ENCODE measurements at places on chromosomes 16 and 17.
A peak's percentile ranks its signal among the peaks of the same experiment; 100 is the strongest.

GRCh38 chr16:58859958-58860669, 126.0 kb upstream of the GOT2 start:
- no peak for DNase-seq

GRCh38 chr17:51820252-51820651, 338.3 kb downstream of the CA10 start:
- DNase-seq, result no peak

DNA sequence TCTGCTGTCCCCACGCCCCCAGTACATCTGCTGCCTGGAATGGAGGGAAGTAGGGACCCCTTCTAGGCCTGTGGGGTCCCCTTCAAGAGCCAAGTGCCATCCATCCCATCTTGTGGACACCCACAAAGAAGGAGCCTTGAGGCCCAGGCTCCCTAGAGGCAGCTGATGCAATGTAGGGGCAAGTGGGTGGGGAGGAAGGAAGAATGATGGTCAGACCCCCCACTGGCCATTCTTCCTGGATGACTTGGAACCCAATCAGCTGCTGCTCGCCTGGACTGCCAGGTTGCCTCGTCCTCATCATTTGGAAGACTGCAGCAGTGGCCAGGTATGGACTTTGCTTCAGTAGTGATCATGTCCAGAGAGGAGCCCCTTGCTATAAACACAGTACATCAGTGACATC, 48.9 kb downstream of the SMPD3 start:
- no peak for DNase-seq

DNA sequence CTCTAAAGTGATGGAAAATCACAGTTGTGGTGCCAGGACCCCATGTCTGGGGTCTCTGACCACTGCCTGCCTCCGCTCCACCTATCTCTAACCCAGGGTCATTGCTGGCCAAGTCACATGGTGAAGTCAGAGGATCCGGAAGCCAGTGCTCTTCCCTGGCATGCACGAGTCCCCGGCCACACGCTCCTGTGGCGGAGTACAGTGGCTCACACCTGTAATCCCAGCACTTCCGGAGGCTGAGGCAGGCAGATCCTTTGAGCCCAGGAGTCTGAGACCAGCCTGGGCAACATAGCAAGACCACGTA, 21.5 kb upstream of the RBFOX3 start:
- no peak for DNase-seq

DNA sequence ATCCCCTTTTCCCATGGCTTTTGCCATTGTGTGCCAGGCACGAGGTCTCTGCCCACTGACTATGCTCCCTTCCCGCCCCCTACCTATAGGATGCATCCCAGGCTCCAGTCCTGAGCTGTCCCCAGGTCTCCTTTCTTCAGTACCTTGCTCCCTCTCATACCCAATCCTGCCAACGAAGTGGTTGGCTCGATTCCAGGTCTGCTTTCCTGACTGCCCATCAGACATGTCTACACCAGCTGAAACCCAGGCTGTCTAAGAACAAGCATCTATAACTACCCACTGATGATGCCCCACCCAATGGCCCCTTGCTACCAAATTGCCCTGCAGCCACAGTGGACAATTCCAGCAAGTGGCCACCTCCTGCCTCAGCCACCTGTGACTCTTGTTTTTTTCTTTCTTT, 479.1 kb downstream of the SOX9 start:
- DNase-seq, result no peak

DNA sequence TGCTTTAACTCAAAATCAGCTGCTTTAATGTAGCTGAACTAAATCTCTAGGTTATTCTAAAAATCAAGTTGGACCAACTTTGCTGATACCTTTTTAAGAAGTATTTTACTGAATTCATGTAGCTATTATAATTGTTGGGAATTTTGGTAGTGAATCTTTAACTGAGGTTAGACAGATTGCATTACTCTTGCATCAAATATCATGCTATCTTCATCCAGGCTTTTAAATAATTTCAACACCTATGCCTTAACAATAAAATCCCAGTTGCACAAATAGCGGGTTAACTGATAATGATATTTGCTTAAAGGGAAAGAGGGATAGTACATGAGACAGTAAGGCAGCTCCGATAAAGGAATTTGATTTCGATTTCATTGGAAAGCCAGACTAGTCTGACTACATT, 241.3 kb upstream of the TBX2 start:
- DNase-seq, result peak; percentile 51

DNA sequence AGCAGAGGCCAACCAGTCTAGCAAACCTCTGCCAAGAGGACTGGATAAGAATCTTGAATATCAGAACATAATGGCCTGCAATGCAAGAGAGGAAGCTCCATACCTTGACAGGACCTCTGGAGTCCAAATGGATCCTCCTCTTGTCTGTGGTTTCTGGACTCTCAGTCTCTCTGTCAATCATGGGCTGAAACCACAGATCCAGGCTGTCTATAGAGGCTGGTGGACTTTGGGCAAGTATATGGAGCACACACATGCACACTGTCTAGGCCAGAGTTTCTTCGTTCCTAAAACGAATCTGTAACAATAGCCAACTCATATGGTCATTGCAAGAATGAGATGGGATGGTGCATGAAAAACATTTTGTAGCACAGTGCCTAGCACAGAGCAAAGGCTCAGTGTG, 37.7 kb downstream of the NLRC5 start:
- DNase-seq, result no peak

- no peak for DNase-seq
Observed at GRCh38 chr17:859824-860195, 77.7 kb downstream of the MRM3 start.

DNA sequence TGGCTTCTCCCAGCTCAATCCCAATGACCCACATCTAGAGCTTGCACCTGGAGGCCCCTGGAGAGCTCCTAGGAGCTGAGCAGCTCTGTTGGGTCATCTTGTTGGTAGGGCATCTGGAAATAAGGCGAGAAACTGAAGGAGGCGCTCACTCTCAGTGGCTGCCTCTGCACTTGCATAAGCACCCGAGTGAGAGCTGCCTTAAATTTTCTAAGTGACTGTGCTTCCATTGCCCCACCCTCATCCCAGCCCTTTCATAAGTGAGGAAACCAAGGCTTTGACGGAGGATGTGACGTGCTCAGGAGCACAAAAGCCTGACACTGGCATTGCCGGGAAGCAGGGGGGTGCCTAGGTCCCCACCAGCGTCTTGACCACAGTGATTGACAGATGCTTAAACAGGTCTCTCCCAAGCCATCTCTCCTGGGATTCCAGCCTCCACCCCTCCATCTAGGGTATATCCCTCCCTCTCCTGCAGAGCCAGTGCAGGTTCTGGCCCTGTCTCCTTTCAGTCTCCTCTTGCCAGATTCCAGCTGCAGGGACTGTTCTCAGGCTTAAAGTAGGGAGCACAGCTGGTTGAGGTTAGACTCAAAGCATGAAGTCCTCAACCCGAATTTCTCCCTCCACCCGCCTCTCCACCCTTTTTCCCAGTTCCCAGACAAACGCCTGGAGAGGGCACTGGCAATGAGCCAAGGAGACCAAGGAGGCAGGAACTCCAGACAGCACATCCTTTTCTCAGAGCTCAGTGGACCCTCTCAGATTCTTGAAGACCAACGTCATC, 113.7 kb downstream of the IRX5 start:
- DNase-seq, result no peak

DNA sequence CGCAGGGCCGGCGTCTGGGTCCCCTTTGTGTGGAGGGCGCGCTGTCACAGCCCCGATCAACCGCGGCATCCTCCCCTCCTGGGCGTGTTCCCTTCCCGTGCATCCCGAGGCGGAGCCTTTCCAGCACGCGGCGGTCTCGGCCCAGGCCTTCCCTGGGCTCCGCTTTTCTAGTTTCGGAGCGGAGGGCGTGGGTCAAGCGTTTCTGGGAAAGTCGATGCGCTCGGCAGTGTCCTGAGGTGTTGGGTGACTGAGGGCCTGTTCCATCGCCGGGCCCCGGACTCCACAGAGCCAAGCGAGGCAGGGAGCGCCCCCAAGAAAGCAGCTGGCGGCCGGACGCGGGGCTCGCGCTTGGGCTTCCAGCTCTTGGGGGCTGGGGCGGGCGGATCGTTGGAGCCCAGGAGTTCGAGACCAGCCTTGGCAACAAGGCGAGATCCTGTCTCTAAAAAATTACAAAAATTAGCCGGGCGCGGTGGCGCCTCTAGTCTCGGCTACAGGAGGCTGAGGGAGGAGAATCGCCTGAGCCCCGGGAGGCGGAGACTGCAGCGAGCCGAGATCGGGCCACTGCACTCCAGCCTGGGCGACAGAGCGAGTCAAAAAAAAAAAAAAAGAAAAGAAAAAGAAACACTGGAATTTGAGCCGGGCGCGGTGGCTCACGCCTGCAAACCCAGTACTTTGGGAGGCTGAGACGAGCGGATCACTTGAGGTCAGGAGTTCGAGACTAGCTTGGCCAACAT, 806 bp downstream of the IFT140 start:
- peak; percentile 69 for DNase-seq

GRCh38 chr17:34601416-34601815, 22.0 kb downstream of the TMEM132E start:
- DNase-seq, result no peak

DNA sequence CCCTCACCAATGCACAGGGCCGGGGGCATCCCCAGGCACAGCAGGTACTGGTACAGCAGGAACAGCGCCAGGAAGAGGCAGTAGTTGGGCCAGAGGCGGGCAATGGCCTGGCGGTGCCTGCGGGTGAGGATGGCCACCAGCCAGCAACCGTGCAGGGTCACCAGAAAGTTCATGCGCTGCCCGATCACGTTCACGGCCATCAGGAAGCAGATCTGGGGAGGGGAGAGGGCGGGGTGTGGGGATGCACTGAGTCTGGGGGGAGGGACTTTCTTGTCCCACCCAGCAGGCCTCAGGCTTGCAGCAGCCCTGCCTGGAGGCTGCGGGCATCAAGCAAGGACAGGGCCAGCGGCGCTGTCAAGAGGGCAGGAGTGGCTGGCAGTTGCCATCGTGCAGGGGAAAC, 25.4 kb downstream of the CTU2 start:
- no peak for DNase-seq

GRCh38 chr17:67582673-67583081, 135.1 kb upstream of the NOL11 start:
- peak; percentile 24 for DNase-seq

- DNase-seq, result no peak
Observed at GRCh38 chr16:86735727-86736126, 157.4 kb downstream of the FOXL1 start.

GRCh38 chr17:40915721-40916256, 21.7 kb downstream of the KRT23 start:
- peak; percentile 71 for DNase-seq

DNA sequence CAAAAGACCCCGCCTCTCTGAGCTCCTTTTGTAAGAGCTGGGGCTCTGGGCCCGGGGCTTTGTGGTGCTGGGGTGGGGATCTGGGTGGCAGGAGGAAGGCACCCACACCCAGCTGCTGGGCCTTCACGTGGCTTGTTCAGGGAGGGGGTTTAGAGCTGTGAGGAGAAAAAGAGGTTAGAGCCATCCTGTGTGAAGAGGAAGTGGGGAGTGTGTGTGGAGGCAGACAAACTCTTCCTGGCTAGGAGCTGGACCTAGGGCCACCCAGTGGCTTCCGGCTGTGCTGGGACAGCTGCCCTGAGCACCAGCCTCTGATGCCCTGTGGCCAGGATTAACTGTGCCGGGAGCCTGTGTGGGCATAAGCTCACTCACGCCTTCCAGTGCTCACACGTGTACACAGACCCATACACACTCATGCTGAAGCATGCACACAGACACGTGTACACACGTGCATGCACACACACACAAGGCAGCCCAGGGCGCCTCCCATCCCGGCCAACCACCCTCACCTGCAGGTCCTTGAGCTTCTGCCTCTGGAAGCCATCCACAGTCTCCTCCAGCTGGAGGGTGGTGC, 7.4 kb downstream of the CIBAR2 start:
- DNase-seq, result no peak

DNA sequence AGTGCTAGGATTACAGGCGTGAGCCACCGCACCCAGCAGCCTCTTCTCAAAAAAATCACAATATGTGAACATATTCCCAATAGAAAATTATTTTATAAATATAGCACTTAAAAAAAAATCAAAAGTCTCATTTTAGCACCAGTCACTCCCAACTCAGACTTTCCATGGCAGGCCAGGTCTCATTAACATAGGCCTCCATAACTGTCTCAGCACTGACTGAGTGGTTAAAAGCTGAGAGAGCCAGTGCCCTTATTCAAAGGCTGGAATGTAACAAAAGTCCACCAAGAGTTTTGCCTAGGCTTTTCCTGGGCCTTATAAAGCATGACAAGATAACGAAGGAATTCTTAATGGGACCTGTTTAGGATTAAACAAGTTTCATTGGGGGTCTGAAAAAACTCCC, 79.8 kb downstream of the EMP2 start:
- DNase-seq, result no peak

- peak; percentile 91 for DNase-seq
Observed at GRCh38 chr16:21156767-21157467, 1.6 kb upstream of the LDAF1 start.

DNA sequence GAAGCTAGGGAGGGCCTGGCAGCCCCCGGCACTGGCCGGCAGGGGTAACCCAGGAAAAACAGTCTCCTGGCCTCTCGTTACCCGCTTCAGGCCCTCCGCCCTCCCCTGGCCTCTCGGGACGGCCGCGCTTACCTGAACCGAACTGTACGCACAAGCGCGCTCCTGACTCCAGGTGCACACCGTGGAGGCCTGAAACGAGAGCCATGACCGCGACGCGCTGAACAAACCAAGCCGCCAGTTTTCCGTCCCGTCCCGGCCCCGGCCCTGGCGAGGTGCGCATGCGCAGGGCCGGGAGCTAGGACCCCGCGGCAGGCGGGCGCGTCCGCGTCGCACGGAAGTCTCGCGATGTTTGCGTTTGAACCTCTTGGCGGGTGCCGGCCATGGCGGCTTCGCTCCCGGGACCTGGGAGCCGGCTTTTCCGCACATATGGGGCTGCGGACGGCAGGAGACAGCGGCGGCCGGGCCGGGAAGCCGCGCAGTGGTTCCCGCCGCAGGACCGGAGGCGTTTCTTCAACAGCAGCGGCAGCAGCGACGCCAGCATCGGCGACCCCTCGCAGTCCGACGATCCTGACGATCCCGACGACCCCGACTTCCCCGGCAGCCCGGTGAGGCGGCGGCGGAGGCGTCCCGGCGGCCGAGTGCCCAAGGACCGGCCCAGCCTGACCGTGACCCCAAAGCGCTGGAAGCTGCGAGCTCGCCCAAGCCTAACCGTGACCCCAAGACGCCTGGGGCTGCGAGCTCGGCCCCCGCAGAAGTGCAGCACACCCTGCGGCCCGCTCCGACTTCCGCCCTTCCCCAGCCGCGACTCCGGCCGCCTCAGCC, at the start of gene HASPIN:
Gene HASPIN, plus strand, starts transcription at position 348 of the 822 bp plus-strand sequence. Its CDS starts 33 bp downstream, at position 381.
- peak; percentile 89 for DNase-seq

GRCh38 chr17:70780031-70780430, 610.7 kb downstream of the KCNJ2 start:
- DNase-seq, result peak; percentile 72
